Midbrain (tissue), 1 donor: ENCODE measurements at places on chromosomes 2 and 18.
A peak's percentile ranks its signal among the peaks of the same experiment; 100 is the strongest.

DNA sequence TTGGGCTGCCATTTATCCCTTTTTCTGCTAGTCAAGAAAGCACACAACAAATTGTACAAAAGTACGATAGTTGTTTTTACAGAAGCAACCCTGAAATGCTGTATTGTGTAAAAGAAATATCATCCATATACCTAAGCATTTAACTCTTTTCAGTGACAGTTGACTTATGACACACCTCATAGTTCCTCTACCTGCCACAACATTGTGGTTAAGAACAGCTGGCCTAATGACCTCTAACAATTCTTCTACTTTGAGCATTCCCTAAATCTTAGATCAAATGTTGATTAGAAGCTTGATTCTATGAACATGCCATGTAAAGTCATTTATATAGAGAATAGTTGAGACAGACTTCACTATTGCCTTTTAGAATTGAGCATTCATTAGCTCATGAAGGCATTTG lies 165.9 kb upstream of the SETBP1 start:
- no peak for DNase-seq

GRCh38 chr18:67514901-67515540 lies 1.5 kb downstream of the DSEL start:
- no peak for DNase-seq

DNA sequence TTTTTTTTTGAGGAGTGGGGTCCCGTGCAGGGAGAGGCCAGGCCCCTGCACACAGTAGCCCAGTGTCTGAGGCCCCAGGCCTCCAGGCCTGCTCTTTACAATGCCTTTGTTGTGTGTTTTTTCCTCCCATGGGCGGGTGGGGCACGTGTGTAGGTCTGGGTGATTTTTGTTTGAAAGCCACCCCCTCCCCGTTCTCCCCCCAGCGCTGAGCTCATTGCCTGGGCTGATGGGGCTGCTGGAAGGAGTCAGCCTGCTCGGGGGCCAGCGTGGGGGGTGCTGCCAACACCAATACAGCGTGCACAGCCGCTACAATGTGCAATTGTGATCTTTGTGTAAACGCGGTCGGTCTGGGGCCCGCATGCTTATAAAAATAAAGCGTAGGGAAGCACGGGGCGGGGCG lies 142.7 kb downstream of the DYSF start:
- peak; percentile 93 for DNase-seq

DNA sequence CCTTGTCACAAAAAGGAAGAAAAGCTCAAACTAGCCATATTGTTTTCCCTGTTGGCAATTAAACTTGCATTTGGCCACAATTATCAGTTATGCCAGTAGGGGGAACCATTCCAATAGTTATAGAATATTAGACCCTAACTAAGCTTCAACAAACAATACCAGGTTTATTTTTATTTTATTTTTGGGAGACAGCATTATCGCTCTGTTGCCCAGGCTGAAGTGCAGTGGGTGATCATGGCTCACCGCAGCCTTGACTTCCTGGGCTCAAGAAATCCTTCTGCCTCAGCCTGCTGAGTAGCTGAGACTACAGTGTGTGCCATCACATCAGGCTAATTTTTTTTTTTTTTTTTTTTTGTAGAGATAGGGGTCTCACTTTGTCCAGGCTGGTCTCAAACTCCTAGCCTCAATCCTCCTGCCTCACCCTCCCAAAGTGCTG lies 102.1 kb downstream of the ATAD2B start:
- peak; percentile 29 for DNase-seq

- DNase-seq = no peak
These were observed 98.9 kb upstream of the EPAS1 start for GRCh38 chr2:46198164-46198883.

- peak; percentile 31 for DNase-seq
These were observed 55.3 kb upstream of the AFF3 start for GRCh38 chr2:100197631-100198153.

GRCh38 chr18:62164855-62165487 lies 21.9 kb downstream of the PIGN start:
- DNase-seq = no peak

- DNase-seq = no peak
These were observed 141.0 kb downstream of the RPIA start for GRCh38 chr2:88832311-88832991.

DNA sequence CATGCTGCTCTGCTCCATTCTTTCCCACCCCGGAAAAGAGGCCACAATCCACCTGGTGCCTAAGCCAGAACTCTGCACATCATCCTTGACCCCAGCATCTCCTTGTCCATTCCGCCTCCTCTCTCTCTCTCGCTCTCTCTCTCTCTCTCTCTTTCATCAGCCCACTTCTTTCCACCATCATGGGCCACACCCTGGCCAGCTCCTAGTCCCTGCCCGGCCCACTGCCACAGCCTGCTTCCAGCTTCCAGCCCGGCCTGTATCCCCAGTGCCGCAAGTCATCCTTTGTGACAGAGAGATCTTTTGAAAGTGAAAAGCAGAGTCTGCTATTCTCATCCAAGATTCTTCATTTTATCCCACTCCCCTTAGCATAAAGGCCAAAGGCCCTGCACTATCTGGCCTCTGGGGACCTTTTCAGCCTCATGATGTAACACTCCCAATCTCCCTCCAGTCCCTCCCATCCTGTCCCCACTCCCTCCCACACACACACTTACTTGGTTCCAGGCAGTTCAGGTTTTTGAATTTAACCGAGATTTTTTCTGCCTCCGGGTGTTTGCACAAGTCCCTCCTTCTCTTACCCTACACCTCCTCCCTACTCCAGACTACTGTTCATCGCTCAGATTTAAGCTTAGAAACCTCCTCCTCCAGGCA lies 214.0 kb downstream of the EN1 start:
- no peak for DNase-seq

DNA sequence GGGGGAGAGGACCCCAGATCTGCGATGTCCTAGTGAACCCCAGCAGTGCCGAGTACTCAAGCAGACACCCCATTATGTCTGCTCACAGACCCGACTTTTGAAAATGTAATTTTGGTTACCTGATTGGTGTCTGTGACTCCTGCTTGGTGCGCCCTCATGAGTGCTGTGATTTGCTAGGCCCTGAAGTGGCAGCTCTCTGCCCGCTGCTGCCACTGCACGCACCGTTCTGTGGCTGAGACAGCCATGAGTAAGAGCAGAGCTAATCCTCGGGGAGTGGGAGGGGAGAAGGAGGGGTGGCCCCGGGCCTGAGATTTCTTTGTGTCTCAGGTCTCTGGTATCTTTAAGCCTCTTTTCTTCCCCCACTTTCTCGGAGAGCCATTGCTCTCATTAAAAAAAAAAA lies 18.2 kb downstream of the FHOD3 start:
- DNase-seq = no peak
